ENCODE measurements at places on chromosomes 3 and 15. TPM values are rescaled to one million over a fixed set of nuclear protein-coding genes. Genes with fewer than 3 reads are reported as not detected.
A peak's percentile ranks its signal among the peaks of the same experiment; 100 is the strongest.

- no peak for DNase-seq
Observed at GRCh38 chr3:177514611-177515499, 317.6 kb upstream of the TBL1XR1 start.

GRCh38 chr3:140341817-140342403 lies 336.0 kb upstream of the TRIM42 start:
- no peak for DNase-seq

DNA sequence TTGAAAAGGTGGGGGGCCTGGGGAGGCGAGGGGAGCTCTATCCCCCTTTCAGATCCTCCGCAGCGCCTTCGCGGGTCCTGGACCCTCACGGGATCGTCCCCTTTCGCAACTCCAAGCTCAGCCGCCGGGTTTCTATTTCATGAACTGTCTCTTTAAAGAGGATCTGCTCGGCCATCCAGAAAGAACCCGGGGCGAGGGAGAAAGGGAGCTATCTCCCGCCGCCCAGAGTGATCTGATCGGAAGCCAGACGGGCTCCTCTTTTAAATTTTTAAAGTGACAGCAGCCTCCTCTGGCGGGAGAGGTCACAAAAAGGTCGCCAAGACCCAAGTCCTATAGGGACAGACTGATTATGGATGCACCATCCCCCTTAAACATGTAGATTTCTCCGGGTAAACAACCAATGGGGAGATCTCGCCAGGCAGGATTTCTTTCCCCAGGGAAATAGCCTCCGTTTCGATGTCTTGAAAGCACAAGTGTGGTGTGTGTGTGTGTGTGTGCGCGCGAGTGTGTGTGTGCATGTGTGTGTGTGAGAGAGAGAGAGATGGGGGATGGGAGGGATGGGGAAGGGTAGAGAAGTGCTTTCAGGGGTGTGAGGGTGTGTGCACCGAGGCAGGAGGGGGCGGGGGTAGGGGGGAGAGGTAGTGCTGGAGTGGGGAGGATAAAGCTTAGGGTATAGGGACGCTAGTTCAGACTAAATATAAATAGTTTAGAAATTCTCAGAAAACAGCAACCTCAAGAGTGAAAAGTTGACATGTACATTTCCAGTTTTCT lies 516.1 kb downstream of the MECOM start:
- peak; percentile 79 for DNase-seq

- no peak for DNase-seq
Observed at GRCh38 chr15:43151688-43152087, 18.3 kb downstream of the TMEM62 start.

GRCh38 chr15:41438206-41438605 lies 21.3 kb downstream of the RTF1 start:
- DNase-seq, result no peak

GRCh38 chr15:89243046-89243690 lies 611 bp upstream of the FANCI start:
- peak; percentile 58 for DNase-seq

DNA sequence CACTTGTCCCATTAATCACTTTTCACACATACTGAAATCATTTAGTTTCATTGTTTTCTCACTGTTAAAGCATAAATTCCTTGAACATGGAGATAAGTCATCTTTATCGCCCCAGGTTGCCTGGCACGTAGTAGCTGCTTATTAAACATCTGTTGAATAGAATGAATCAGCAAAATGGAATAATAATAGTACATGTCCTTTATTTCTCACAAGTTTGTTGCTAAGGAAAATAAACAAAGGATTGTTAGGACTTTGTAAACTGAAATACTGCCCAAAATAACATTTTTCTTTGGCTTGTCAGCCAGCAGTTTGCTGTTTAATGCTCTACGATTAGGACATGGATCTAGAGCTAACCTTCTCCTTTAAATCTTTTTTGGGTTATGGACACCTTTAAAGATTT lies 17.9 kb downstream of the SLC35A5 start:
- peak; percentile 70 for DNase-seq

GRCh38 chr3:11545186-11545851 lies 98.4 kb downstream of the VGLL4 start:
- DNase-seq, result peak; percentile 33

DNA sequence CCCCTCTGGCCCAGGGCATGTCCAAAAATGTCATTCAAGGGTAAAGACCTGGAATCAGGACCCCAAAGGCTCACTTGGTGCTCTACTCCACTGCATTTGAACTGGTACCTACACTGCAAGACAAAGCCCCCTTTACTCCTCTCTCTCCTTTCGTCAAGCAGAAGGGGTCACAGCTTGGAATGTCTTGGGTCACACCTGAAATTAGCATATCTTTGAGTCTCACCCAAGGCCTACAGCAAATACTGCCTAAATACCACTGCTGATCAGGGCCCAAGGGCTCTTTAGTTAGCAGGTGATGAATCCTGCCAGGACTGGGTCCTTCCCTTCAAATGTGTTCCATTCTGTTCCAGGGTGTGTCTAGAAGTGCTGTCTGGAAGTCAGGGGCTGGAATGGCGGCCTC lies 320.6 kb downstream of the SV2B start:
- DNase-seq, result no peak

- DNase-seq, result no peak
Observed at GRCh38 chr15:69979783-69980182, 117.9 kb downstream of the TLE3 start.

- peak; percentile 29 for DNase-seq
Observed at GRCh38 chr3:46695177-46695961, 1.9 kb upstream of the ALS2CL start.

- peak; percentile 50 for DNase-seq
Observed at GRCh38 chr15:67089217-67090193, 24.1 kb downstream of the SMAD3 start.

GRCh38 chr3:152364237-152364636 lies 95.5 kb downstream of the MBNL1 start:
- no peak for DNase-seq

DNA sequence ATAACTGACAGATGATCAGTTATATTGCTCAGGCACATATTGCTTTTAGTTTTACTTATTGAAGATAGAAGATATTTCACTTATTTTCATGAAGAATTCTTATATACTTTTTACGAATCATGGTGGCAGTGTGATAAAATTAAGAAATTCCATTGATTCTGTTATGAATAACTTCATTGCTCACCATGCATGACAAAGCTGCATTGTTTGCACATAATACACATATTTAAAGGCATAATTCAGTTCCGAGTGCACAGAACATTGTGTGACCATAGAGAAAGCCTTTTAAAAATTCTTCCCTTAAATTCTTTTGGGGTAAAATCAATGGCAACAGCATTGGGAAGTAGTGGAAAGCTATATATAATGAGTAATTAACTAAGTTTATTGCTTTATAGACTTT lies 82.5 kb upstream of the NAALADL2 start:
- peak; percentile 8 for DNase-seq

DNA sequence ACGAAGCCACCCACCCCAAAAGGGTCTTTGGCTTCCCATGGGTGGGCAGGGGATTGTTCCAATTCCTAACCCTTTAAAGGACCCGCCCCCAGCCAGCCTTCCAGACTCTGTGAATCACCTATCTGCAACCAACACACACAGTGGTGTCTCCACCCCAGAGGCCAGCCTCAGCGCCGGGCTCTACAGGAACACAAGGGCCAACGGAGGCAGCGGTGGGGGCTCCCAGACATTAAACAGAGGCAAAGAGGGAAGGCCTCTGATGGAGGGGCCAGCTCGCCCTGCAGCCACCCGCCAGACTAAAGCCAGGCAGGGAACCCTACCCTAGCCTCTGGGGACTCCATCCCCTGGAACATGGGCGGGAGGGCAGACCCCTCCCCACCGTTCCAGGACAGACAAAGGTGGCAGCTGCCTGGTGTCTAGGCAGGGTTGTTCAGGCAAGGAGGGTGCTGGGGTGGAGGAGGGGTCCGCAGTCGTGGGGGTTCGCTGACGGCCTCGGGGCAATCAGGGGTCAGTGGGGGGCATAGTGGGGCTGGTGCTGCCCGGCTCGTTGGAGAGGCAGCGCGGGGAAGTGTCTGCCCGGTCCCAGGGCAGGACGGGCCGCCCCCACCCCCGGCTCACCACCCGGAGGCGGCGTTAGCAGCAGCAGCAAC lies 448 bp downstream of the SHISA5 start:
- peak; percentile 55 for DNase-seq

DNA sequence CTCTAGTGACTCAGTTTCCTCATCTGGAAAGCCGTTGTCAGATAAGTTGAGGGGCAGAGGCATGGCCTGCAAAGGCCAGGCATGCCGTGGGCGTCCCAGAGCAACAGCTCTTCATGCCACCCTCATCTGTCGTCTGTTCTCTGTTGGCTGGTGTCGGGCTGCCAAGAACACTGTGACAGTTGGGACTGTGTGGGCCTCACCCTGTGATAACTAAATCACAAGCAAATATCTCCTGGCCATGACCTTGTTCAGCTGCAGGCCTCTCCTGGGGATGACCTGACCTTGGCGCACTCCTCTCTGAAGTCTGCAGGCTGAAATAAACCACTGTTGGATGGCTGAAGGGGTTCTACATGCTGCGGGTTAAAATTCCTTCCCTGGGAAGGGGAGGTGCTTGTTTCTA lies 145.9 kb downstream of the SHQ1 start:
- DNase-seq, result no peak

DNA sequence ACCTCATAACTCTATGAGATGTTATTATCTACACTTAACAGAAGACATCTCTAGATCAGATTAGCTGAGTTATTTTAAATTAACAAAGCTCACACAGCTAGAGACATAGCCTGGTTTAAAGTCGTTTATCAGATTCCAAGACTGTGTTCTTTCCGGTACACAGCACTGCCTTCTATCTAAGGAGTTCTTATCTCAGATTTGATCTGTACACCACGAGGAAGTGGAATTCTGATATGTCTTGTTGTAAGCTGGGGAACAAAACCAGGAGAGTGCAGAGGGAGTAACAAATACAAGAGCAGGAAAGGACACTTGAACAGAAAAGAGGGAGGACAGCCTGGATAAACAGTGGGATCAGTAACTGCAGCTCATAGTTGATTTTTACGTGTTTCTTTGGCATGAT lies 61.7 kb upstream of the KCNMB2 start:
- DNase-seq, result no peak

GOLGA8Q gene
- total RNA-seq, result 1.1 TPM

PLCH1 gene
- total RNA-seq, result 0.09 TPM

ANKUB1 gene
- not detected for total RNA-seq

PRSS50 gene
- not detected for total RNA-seq

Data from fibroblast of the aortic adventitia (primary cell).